Type B pancreatic cell (in vitro differentiated cells): ENCODE measurements at places on chromosomes 12 and 14.

- DNase-seq = no peak
Observed at GRCh38 chr14:101518611-101519473, 42.5 kb upstream of the DIO3 start.

GRCh38 chr12:77847680-77848431, 17.2 kb downstream of the NAV3 start:
- no peak for DNase-seq

- no peak for DNase-seq
Observed at GRCh38 chr12:6780573-6780972, 8.3 kb downstream of the LAG3 start.

DNA sequence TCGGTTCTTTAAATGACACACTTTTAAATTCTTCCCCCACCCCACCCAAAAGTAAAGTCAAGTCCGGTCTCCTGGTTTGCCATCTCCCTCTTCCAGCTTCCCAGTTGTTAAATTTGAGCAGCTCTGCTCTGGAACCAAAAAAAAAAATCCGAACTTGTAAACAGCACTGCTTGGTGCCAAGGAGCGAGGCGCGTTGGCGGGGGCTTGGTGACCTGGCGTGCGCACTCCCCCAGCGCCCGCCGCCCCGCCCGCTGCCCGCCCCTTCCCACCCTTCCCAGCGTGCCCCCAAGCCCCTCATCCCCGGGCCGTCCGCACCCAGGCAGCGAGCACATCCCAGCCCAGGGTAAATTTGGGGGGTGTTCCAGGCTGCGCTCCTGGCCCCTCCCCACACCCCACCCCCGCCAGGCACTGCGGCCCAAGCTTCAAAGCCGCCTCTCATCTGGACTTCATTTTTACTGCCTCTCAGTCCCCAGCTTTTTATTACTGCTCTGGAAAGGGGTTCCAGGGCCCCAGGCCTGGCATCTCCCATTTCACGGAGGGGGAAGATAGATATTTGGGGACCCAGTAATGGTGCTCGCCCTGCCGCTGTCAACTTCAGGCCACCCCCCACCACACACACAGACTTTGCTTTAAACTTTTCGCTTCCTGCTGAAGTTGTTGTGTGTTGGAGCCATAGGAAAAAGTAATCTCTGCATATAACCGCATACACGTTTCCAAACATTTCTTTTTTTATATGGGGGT, 11.7 kb upstream of the ITGB7 start:
- no peak for DNase-seq

GRCh38 chr12:15756822-15757221, 32.4 kb downstream of the EPS8 start:
- no peak for DNase-seq

DNA sequence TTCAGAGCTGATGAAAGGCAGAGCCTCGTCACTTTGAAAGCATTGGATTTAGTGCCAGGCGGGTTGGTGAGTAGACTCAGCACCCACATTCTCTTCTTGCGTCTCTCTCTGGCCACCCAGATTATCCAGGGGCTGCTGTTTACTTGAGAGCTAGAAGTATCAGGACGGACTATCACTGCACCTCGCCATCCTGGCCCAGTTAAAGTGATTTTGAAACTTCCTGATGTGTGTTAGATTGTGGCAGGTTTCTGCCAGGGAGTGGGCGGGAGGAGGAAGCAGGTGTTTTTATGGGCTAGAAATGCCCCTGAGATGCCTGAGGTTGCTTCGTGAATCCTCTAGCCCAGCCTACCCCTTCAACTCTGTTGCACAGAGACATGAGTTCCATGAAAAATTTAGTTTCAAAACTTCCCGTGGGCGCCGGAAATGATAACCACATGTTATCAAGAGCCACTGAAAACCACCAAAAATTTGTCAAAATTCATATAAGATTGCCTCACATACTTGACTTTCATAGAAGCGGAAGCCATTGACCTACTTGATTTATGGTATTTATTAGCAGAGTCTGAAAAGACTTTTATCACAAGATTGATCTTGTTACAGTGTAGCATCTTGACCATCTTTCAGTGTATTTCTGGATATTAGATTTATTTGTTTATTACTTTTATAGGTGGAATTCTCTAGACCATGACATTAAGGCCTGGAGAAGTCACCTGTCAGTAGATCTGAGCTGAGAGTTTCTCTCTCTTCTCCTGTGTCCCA, 466.0 kb downstream of the RAD51B start:
- DNase-seq = no peak

DNA sequence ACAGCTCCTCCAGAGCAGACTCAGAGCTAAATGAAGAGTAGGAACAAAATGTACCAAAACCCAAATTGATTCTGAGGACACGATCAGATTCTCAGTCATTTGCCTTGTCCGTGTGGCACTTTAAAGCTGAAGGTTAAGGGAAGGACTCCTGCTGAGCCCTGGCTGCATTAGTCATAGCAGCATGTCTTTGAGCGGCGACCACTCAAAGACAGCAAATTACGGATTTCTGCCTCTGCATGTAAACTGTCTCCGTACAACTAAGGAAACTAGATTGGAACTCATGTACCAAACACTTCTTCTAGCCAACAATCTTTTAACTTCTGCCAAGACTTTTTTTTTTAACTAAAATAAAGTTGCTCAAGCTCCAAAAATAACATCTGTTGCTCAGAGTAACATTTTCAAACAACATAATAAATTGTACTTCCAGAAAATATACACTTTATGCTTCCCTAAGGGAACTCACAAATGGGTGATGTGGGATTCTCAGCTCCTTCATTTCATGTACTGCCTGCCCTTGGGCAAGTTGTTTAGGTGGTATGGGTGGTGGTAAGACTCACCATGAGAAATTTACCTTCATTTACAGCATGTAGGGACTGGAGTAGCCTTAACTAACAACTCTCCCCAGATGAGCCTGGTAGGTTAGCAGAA, 56.1 kb downstream of the RERG start:
- no peak for DNase-seq

DNA sequence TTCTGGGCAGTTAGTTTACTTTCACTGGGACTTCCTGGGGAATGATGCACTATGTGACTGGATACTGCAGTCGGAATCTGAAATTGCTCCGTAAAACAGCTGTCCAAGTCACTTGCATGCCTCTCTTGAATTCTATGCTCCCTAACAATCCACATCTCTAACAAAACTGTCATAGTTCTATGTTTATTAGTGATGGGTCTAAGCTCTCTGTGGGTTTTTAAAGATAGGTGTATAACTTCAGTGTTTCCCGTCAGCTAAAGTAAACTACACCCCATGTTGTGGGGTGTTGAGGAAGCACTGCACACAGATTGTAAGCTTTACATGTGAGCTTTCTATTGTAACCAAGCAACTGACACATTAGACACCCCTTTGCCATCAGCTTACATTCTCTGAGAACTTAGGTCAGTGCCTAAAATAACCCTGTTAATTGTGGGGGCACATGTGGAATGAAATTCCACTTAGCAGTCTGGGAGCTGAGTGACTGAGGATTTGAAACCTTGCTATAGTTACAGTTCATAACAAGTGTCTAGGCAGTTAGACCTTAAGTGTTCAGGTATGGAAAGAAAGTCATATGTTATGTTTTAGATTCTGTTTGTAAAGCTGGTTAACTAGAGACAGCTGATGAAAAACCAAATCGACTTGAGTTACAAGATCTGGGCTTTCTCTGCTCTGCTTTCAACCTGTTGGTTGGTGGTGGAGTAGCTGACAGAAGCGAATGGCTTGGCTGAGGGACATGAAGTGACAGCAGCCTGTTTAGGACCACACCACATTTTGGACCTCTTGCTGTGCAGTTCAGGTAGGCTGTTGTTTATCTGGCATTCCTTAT, 165.7 kb downstream of the AKAP6 start:
- no peak for DNase-seq
